CD4-positive, alpha-beta T cell (primary cell): ENCODE measurements at places on chromosomes 1 and 21. TPM values are rescaled to one million over a fixed set of nuclear protein-coding genes. Genes with fewer than 3 reads are reported as not detected.
A peak's percentile ranks its signal among the peaks of the same experiment; 100 is the strongest.

The KCNK1 gene
- total RNA-seq: not detected

The CD52 gene
- 582 TPM for total RNA-seq

DNA sequence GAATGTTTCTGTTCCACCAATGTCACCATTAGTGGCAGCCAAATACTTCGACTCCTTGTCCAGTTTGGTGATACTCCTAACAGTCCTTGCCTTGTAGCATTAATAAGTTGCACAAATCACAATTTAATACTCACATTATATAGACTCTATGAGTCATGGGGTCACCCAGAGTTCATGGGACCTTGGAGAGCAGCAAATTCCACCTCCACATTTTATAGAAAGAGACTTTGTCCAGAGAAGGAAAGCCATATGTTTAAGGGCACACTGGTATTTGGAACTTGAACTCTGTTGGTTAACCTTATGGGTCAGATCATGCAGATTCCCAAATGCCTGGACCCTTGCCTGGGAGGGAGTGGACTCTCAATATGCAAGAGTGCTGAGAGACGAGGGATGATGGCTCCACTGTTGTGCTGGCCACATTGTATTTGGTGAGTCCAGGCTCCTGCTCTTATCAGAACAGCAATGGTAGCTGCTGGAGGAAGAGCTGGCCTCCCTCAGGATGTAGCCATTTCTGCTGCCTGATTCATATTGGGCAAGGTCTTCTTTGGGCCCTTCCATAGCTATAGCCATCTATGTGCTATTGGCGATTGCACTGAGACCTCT lies 30.6 kb downstream of the DNAJC6 start:
- DNase-seq: no peak
- no peaks in the 10 kb centered on the region for H3K4me1 ChIP-seq
- H3K27ac ChIP-seq: no peak overlapping the region
- H3K36me3 ChIP-seq: no peaks in the 10 kb centered on the region
- H3K4me3 ChIP-seq: no peak overlapping the region

DNA sequence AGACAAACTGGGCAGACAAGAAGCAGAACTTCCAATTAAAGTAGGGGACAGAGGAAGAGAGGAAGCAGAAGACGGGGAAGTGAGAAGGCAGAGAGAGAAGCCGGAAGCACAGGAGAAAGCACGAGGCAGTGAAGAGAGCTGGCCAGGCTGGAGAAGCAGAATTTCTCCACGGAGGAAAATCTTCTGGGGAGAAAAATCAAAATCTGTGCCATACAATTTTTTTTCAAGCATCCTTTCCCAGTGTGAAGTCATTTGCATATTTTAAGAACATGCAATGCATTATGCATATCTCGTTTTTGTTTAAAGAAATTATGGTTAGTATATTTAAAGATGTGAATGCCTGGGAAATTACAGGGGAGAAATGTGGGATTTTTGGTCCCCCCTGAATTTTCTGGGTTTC lies 7.3 kb upstream of the CAMK2N1 start:
- no peak overlapping the region for H3K4me3 ChIP-seq
- peaks cover 6% of the 10 kb centered on the region for H3K36me3 ChIP-seq
- no peak for DNase-seq
- peaks cover 9% of the 10 kb centered on the region for H3K4me1 ChIP-seq

GRCh38 chr21:43370888-43371570 lies 55.9 kb downstream of the SIK1 start:
- H3K36me3 ChIP-seq: no peaks in the 10 kb centered on the region
- no peaks in the 10 kb centered on the region for H3K4me1 ChIP-seq
- H3K27me3 ChIP-seq: no peaks in the 10 kb centered on the region
- H3K27ac ChIP-seq: no peak overlapping the region

- DNase-seq: no peak
- no peaks in the 10 kb centered on the region for H3K36me3 ChIP-seq
- H3K27me3 ChIP-seq: no peaks in the 10 kb centered on the region
- no peak overlapping the region for H3K4me3 ChIP-seq
- H3K4me1 ChIP-seq: peaks cover 9% of the 10 kb centered on the region
- no peak overlapping the region for H3K27ac ChIP-seq
Observed at GRCh38 chr1:9852410-9853248, 28.9 kb upstream of the CLSTN1 start.

The FCRLA gene
- not detected for total RNA-seq

The C4BPB gene
- 1.6 TPM for total RNA-seq

The TNNT2 gene
- total RNA-seq: not detected

- H3K4me3 ChIP-seq: no peak overlapping the region
- no peak overlapping the region for H3K27ac ChIP-seq
- no peaks in the 10 kb centered on the region for H3K36me3 ChIP-seq
- H3K27me3 ChIP-seq: no peaks in the 10 kb centered on the region
Observed at GRCh38 chr1:3403388-3404231, 50.9 kb upstream of the ARHGEF16 start.

DNA sequence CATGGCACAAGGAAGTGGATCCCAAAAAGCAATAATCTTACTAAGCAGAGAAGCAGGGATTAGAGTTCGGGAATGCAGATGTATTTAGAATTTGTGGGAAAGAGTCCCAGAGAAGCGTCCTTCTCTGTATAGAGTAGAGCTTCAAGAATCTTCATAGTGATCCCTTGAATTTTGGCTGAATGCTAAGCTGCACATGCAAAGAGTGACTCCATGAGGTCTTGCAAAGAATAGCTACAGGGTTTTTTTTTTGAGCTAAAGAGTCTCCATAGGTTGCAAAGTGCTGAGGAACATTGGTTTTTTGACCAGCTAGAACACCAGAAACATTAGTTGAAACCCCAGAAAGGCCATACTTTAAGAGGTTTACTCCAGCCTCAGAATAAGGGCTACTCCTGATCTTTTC lies 206.7 kb downstream of the CTH start:
- H3K4me1 ChIP-seq: no peaks in the 10 kb centered on the region
- H3K27me3 ChIP-seq: no peaks in the 10 kb centered on the region
- no peak overlapping the region for H3K27ac ChIP-seq
- no peaks in the 10 kb centered on the region for H3K36me3 ChIP-seq
- no peak overlapping the region for H3K4me3 ChIP-seq

The RXFP4 gene
- total RNA-seq: not detected

DNA sequence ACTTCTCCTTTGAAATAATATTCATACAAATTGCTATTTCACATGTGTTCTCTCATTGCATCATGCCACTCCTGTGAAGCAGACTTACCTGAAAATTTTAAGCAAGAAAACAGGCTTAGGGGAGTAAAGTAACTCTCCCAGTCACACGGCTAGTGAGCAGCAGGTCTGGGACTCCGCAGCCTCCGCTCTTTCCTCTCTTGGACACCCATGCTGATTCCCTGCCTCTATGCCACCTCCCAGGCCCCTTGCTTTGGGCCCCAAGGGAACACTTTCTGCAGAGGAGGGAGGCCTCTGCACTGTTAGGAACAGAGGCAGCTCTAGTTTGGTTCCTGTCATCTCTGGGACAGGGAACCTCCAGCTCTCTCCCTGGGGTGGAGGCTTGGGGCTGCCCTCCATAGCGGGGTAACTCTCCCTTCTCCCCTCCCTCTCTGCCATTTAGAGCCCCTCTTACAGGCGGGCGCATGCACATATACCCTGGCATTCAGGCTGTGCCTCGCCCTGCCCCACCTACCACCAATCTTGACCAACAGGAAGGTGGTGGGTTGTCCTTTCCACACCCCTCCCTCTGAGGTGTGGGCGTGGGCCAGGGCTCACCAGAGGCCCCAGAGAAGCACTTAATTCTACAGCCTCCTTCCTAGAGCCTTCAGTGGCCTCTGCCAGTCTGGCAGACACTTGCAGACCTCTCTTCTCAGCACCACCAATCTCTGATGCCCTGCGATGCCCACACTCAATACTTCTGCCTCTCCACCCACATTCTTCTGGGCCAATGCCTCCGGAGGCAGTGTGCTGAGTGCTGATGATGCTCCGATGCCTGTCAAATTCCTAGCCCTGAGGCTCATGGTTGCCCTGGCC lies at the start of gene RXFP4:
Gene RXFP4 (plus strand): TSS at position 646 of the 852 bp plus-strand sequence. CDS start 72 bp downstream, at position 718.
- peaks cover 58% of the 10 kb centered on the region for H3K4me1 ChIP-seq
- H3K4me3 ChIP-seq: no peak within 1 kb of the TSS
- no peak for DNase-seq

DNA sequence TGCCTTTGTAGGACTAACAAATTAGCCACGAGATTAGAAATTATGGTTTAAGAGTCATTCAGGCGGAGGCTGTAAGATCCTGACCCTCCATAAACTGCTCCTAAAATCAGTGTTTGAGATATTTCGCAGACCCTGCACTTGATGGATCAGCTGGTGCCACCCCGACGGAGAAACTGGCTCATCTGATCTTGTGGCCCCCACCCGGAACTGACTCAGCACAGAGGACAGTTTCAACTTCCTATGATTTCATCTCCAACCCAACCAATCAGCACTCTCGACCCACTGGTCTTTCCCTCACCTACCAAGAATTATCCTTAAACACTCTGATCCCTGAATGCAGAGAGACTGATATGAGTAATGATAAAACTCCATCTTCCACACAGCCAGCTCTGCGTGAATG lies 3.7 kb upstream of the JAM2 start:
- H3K27me3 ChIP-seq: peaks cover 12% of the 10 kb centered on the region
- DNase-seq: no peak
- no peak overlapping the region for H3K27ac ChIP-seq
- no peak overlapping the region for H3K4me3 ChIP-seq

The PADI2 gene
- 0.25 TPM for total RNA-seq

- no peaks in the 10 kb centered on the region for H3K4me1 ChIP-seq
- peaks cover 87% of the 10 kb centered on the region for H3K36me3 ChIP-seq
- no peak overlapping the region for H3K27ac ChIP-seq
- no peak overlapping the region for H3K4me3 ChIP-seq
Observed at GRCh38 chr1:222629921-222630535, 12.1 kb downstream of the MIA3 start.

DNA sequence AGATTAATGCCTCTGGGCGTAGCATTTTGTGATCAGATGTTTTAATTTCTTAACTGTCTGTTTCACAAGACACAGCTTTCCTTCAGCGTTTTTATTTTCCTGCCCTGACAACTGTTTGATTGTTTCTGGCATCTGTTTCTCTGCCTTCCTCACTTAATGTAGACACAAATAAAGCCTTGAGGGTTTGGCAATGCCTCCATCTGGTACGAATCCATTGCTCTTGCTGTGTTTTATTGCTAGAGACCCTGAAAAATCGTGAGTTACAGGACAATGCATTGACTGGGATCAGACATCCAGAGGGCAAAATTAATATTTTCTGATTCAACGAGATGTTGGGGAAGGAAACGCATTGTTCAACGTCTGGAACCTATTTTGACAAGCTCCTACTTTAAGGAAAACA lies 363.5 kb downstream of the MRPL39 start:
- H3K27ac ChIP-seq: no peak overlapping the region
- DNase-seq: no peak
- no peaks in the 10 kb centered on the region for H3K27me3 ChIP-seq
- H3K4me3 ChIP-seq: no peak overlapping the region
- H3K36me3 ChIP-seq: no peaks in the 10 kb centered on the region

The FABP3 gene
- not detected for total RNA-seq

DNA sequence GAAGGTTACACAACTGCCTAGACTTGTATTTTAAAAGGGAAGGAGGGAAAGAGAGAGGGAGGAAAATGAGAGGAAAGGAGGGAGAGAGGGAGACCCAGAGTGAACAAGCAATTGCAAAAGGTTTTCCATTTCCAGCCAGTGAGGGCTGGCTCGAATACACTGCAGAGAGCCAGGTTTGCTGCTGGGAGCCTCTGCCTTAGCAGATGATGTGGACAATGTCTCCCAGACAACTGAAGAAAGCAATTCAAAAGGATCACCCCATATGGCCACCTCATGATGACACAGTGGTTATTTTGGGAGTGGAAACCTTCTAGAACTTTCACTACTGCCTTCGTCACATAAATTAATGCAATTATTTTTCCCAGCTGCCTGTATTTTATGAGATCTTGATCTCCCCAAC lies 86.4 kb downstream of the BCAR3 start:
- no peaks in the 10 kb centered on the region for H3K27me3 ChIP-seq
- H3K36me3 ChIP-seq: no peaks in the 10 kb centered on the region
- no peak overlapping the region for H3K27ac ChIP-seq
- no peak for DNase-seq
- H3K4me1 ChIP-seq: peaks cover 5% of the 10 kb centered on the region

- H3K27me3 ChIP-seq: no peaks in the 10 kb centered on the region
- H3K4me1 ChIP-seq: no peaks in the 10 kb centered on the region
- H3K4me3 ChIP-seq: no peak overlapping the region
- no peak for DNase-seq
- no peak overlapping the region for H3K27ac ChIP-seq
Observed at GRCh38 chr1:217322834-217323233, 308.1 kb downstream of the GPATCH2 start.

GRCh38 chr1:172431721-172432192 lies 11.3 kb downstream of the C1orf105 start:
- no peak overlapping the region for H3K4me3 ChIP-seq
- no peaks in the 10 kb centered on the region for H3K27me3 ChIP-seq
- no peaks in the 10 kb centered on the region for H3K36me3 ChIP-seq
- peak; percentile 75 for DNase-seq
- peaks cover 39% of the 10 kb centered on the region for H3K4me1 ChIP-seq

The RHOU gene
- 1.2 TPM for total RNA-seq

The GJA5 gene
- not detected for total RNA-seq

DNA sequence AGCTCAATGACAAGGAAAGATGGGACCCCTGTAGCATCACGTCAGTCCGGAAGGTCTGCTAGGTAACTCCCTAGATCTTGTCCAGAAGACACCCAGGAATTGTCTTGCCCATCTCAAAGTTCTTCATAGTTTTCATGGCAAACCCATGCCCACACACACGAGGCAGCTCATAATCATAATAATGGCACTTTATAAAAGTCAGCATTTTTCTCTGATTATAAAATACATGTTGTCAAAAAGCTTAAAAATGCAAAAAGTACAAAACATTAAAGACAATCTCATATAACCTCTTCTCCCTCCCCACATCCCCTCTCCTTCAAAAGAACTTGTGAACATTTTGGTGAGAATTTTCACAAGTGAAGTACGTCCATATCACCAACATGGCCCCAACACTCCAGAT lies 30.8 kb downstream of the EPHX1 start:
- no peaks in the 10 kb centered on the region for H3K27me3 ChIP-seq
- peaks cover 25% of the 10 kb centered on the region for H3K4me1 ChIP-seq
- no peak overlapping the region for H3K4me3 ChIP-seq
- H3K36me3 ChIP-seq: peaks cover 3% of the 10 kb centered on the region
- DNase-seq: no peak
- no peak overlapping the region for H3K27ac ChIP-seq

GRCh38 chr1:4734791-4735190 lies 80.4 kb downstream of the AJAP1 start:
- H3K36me3 ChIP-seq: no peaks in the 10 kb centered on the region
- no peak for DNase-seq
- H3K27me3 ChIP-seq: no peaks in the 10 kb centered on the region
- no peak overlapping the region for H3K27ac ChIP-seq
- no peak overlapping the region for H3K4me3 ChIP-seq

The GALNT2 gene
- 11.4 TPM for total RNA-seq

The NPHS2 gene
- not detected for total RNA-seq

DNA sequence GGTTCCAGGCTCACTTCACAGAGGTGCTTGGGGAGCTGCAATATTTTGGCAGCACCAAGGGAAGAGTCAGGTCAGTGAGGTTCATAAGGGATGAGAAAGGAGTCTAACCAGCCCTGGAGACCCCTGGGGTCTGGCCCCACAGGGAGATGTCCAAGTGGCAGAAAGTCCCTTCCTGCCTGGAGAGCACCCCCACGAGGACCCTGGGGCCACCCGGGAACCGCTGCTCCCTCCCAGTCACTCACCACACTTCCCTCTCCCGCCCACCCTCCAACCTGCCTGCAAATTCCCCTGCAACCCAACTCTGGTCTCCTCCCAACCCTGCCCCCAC lies 6.5 kb upstream of the ITGB2 start:
- no peaks in the 10 kb centered on the region for H3K27me3 ChIP-seq
- peak overlapping the region; percentile 79 for H3K27ac ChIP-seq
- no peaks in the 10 kb centered on the region for H3K36me3 ChIP-seq
- H3K4me3 ChIP-seq: peak overlapping the region; percentile 83
- DNase-seq: no peak

The HMCN1 gene
- 0.14 TPM for total RNA-seq

GRCh38 chr1:178143730-178144690 lies 50.1 kb downstream of the RASAL2 start:
- no peak for DNase-seq
- H3K4me1 ChIP-seq: no peaks in the 10 kb centered on the region
- no peaks in the 10 kb centered on the region for H3K36me3 ChIP-seq
- no peak overlapping the region for H3K27ac ChIP-seq
